ENCODE measurements at places on chromosomes 5 and 9. TPM values are rescaled to one million over a fixed set of nuclear protein-coding genes. Genes with fewer than 3 reads are reported as not detected.

The SHISAL2B gene
- not detected for total RNA-seq

The PCDHGA1 gene
- total RNA-seq: 0.09 TPM

The IRX4 gene
- total RNA-seq: not detected

The GPSM1 gene
- total RNA-seq: 7.5 TPM

DNA sequence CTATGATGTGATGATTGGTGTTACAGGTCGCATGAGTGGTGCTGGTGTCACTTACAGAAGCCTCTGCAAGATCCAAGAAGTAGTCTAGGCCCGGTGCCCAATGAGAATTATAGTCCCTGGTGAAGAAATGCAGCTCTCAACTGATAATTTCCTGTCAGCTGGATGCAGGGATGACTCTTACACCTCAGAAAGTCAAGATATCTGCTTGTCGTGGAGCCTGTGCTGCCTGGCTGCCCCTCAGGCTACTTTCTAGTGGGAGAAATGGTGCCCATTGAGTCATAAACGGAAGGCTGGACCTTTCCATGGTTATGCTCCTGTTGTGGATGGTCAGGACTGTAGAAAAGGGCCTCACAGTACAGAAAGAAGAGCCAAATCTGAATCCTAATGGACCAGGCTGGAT is 46.8 kb upstream of the NXNL2 start:
- H3K36me3 ChIP-seq: no peaks in the 10 kb centered on the region
- no peaks in the 10 kb centered on the region for H3K4me1 ChIP-seq
- no peaks in the 10 kb centered on the region for H3K27me3 ChIP-seq
- H3K4me3 ChIP-seq: no peak overlapping the region
- H3K27ac ChIP-seq: no peak overlapping the region

- DNase-seq: no peak
- H3K4me1 ChIP-seq: no peaks in the 10 kb centered on the region
- no peaks in the 10 kb centered on the region for H3K36me3 ChIP-seq
- no peak overlapping the region for H3K4me3 ChIP-seq
- H3K27me3 ChIP-seq: no peaks in the 10 kb centered on the region
- H3K27ac ChIP-seq: no peak overlapping the region
Observed at GRCh38 chr9:110543631-110544051, 35.9 kb downstream of the SVEP1 start.

GRCh38 chr9:109150925-109151545 is 16.0 kb downstream of the FRRS1L start:
- no peaks in the 10 kb centered on the region for H3K27me3 ChIP-seq
- no peak overlapping the region for H3K27ac ChIP-seq
- H3K4me1 ChIP-seq: no peaks in the 10 kb centered on the region
- DNase-seq: no peak
- H3K4me3 ChIP-seq: no peak overlapping the region
- no peaks in the 10 kb centered on the region for H3K36me3 ChIP-seq

All from CD8-positive, alpha-beta memory T cell (primary cell).